ENCODE measurements at places on chromosomes 5 and 9.
A peak's percentile ranks its signal among the peaks of the same experiment; 100 is the strongest.

- no peak for DNase-seq
Observed at GRCh38 chr5:180824630-180825476, 22.2 kb upstream of the MGAT1 start.

DNA sequence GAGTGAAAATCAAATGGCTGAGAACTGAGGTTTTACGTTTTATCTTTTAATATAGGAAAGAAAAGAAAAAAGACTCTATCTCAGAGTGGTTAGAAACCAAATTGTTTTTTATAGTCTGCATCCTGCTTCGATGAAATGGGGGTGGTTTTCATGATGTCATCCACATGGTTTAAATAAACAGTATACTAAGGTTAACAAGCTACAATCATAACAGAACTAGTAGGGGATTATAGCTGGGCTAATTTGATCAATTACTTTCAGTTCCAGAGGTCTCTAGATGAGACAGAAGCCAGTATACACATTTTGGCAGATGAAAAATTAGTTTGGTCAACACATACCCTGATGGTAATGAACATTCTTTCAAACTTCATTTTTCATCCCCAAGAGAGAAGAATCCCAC is 106.3 kb upstream of the SNX2 start:
- DNase-seq: no peak

- DNase-seq: no peak
Observed at GRCh38 chr9:96423985-96424336, 5.8 kb upstream of the ZNF367 start.

- DNase-seq: peak; percentile 68
Observed at GRCh38 chr9:2132484-2133082, 117.4 kb downstream of the SMARCA2 start.

DNA sequence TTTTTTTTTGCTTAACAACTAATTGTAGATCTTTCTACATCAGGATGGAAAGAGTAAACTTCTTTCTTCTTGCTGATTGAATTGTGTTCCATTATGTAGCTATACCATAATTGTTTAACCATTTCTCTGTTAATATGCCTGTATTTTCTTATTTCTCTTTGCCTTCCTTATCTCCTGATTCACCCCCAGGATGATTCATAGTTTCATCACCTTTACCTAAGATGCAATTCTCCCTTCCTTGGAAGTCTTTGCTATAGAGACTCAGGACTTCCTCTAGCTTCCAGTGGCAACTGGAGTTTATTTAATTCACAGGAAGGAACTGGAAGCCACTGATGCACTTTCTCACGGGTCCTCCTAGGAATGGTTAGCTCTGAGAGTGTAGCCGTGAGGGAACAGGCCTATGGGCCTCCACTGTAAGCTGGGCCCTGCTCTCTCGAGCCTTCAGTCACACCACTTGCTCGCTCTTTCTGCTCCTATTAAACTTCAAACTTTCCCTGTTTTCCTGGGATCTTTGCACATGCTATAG is 83.1 kb downstream of the FGF1 start:
- no peak for DNase-seq

DNA sequence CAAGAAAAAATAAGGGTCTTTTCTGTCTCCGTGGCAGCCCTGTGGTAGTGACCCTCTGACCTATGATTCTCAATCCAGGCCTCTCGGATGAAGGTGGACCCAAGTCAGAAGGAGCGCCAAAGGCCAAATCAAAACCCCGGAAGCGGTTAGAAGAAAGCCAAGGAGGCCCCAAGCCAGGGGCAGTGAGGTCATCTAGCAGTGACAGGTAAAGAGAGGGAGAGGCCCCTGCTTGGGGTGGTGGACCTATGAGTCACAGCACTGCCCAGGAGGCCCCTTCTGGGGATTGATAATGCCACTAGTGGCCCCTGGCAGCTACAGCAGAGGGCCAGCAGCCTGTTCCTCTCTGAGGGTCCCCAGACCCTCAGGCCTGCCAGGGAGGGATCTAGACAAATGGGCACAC is 6.4 kb upstream of the SLC2A8 start:
- no peak for DNase-seq

DNA sequence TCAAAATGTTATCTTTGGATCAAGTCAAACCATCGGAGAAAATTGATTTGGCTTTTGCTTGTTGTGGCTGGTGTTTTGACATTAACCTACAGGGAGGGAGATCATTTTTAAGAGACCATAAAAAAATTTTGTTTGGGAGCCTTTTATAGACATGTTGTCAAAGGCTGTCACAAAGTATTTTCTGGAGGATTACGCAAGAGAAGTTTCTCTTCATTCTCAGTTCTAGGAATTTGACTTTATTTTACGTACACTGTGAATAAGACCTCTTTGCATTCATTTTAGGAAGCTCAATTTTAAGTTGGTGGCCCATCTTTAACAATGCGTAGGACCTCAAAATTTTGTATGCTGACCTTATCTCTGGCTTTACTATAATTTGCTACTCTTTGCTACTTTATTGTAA is 50.2 kb upstream of the SLC44A1 start:
- DNase-seq: no peak

- DNase-seq: peak; percentile 70
Observed at GRCh38 chr9:35110327-35110761, 5.3 kb downstream of the ATOSB start.

DNA sequence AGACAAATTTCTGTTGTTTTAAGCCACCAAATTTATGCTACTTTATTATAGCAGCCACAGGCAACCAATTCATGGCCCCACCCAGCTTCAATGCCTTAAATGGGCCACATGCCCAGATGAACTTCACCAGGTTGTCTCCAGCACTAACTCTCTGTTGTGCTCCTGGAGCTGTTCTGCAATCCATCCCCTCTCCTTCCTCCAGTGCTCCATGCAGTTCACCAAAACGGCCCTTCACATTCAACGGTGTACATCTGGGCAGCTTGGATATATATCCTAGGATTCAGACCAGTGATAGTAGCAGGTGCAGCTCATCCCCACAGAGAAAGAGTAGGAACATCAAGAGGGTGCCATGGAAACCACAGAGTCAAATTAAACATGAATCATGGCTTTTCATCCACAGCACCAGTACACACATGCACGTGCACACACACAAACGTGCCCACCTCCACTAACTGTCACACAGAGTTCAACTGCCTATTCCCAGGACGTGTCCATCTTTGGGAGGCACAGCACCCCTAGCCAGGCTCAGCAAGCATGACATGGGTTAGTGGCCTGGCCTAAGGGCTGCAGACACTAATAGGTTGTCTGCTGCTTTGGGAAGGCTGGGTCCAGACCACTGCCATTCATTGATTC is 134.5 kb downstream of the MED10 start:
- DNase-seq: no peak

DNA sequence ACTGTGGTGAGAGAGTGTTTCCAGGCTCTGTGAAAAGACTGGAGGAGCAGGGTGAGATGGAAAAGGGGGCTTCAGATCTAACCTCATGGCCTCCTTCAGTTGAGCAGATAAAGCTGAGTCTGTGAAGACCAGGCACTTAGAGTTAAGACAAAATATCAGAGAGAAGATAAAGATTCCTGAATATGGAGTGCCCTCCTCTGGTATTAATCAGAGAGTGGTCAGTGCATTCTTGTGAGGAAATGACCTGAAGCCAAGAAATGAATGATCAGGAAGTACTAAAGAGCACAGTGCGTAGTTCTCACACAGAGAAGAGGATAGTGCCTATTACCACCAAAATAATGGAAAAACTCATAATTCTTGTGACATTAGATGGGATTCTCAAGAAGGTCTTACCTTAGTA is 1417.0 kb upstream of the ACO1 start:
- DNase-seq: no peak

- DNase-seq: no peak
Observed at GRCh38 chr5:180353980-180354452, 880 bp upstream of the GFPT2 start.

DNA sequence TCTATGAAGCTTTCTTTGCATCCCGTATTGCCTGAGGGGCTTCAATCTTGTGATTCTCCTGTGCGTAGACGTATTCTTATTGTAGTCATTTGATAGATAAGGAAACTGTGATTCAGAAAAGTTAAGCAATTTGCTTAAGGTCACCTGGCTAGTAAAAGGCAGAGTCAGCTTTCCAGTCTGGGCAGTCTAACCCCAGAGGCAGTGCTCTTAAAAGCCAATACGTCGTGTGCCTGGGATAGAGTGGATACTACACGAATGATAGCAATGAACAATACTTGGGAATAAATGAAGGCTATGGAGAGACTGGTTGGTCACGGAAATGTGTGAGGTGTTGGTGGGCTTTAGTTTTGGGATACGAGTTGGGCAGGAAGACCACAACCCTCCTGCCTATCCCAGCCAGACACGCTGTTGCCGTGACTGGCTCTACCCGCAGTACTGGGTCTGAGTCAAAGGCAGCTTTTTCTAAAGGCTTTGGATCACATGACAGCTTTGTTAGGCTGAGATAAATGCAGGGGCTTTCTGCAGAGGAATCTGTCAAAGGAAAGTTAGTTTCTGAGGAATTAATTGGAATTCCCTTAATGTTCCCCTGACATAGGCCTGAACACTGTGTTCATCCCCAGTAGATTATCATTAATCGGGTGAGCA is 302.6 kb downstream of the KIF4B start:
- no peak for DNase-seq

- no peak for DNase-seq
Observed at GRCh38 chr5:8576178-8576577, 707.2 kb downstream of the MTRR start.

- no peak for DNase-seq
Observed at GRCh38 chr9:103615994-103616393, 478.1 kb upstream of the SMC2 start.

All from GM03348 (cell line).